ENCODE measurements at places on chromosomes 12 and 14.

- no peak for DNase-seq
Observed at GRCh38 chr12:94271351-94271750, 123.0 kb downstream of the PLXNC1 start.

- no peak for DNase-seq
Observed at GRCh38 chr14:104246401-104247335, 108.3 kb downstream of the KIF26A start.

DNA sequence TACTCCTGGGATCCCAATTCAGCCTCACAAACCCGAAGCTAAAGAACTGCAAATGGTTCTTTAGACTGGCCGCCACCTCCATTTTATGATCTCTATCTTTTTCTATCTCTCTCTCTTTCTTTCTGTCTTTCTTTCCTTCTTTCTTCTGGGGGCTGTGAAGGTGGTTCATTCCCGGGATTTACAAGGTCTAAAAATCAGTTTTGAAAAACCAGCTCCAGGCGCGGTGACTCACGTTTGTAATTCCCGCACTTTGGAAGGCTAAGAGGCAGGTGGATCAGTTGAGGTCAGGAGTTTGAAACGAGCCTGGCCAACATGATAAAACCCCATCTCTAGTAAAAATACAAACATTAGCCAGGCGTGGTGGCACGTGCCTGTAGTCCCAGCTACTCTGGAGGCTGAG is 67.2 kb upstream of the VASH1 start:
- no peak for DNase-seq

DNA sequence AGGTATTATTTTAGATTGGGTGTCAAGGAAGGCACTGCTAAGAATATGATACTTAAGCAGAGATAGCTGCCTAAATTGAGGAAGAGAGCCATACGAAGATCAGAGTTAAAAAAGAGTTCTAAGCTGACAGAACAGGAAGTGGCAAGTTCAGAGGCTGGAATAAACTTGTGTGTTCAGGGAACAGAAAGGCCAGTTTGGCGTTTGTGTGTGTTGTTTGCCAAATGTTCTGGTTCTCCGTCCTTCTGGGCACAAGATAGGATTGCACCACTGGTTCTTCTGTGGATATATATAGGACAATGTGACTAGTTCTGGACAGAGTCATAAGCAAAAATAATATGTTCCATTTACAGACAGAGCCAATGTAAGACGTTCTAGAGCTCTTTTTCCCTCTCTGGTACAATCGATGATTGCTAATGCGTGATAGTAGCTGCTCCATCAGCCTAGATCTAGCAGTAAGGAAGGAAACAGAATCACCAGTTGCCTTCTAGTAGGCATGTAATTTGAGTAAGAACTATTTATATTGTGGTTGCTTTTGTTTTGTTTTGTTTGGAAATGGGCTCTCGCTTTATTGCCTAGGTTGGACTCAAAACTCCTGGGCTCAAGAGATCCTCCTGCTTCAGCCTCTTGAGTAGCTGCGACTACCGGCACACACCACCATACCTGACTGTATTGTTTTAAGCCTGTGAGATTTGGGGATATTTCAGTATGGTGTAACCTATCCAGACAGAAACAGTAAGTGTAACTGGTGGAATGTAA is 7.4 kb downstream of the BBS10 start:
- no peak for DNase-seq

DNA sequence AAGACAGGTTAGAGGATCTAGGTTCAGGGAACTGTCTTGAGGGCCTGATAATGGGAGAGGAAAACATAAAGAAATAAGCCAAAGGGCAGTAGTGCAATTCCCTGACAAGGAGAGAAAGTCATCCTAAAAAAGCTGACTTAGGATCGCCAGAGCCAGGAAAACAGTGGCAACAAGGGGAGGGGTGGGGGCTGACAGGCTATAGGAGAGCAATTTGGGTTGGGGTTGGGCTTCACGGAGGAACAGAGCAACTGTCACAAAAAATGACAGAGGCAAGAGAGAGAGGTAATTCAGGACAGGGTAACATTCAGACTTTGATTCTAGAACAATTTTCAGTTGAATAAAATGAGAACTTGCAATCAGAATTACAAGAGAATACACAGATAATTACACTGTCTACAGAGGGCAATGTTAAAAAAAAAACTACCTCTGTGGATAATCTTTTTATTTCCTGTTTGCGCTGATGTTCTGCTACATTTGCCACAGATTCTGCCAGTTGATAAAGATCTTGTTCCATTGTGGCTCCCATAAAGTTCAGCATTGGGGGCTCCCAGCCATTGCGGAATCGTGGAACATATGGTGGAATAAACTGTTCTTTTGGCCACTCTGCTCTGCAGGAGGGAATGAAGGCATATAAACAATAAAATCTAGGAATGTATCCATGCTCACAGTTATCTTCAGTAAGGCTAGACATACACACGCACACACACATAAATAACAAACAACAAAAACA is 138.6 kb downstream of the EPS8 start:
- no peak for DNase-seq

GRCh38 chr12:87025976-87026375 is 769.8 kb upstream of the MGAT4C start:
- no peak for DNase-seq

DNA sequence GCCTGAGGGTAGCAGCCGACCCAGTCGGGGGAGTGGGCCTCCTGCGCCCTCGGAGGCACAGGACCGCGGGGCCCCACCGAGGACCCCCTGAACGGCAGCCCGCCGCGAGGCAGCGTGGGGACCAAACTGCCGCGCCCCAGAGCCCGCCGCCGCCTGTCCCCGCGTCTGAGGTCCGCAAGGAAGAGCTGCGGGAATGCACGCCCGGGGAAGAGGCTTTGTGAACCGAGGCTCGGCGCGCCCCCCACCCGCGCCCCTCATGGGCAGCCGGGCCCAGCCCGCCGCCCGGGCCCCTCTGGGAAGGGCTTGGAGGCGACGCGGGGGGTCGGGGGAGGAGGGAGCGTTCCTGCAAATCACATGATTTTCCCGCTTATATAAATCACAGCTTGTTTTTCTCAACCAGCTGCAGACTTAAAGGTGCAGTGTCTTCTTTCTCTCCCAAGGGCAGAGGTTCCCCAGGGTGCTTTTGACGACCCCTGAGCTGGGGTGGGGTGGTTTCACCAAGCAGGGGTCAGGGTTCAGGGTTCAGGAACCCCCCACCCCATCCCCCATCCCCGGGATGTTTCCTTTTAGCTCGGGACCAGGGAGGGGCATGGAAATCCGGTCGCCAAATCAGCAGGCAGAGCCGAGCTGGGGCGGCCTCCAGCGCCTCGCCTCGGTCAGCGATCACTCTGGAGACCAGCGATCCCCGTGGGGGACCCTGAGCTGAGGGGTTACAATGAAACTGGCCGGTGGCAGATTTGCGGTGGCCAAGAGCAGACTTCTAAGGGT is 44.7 kb upstream of the ATP23 start:
- DNase-seq, result no peak

- no peak for DNase-seq
Observed at GRCh38 chr12:128131955-128132354, 135.0 kb upstream of the TMEM132C start.
